Activated CD8-positive, alpha-beta memory T cell treated with anti-CD3 and anti-CD28 coated beads for 1 hour (primary cell): ENCODE measurements at places on chromosomes 2 and 18.

GRCh38 chr2:98880266-98881152, 55.5 kb downstream of the CRACDL start:
- no peak for DNase-seq

GRCh38 chr2:203603456-203604389, 68.6 kb upstream of the RAPH1 start:
- no peak for DNase-seq

GRCh38 chr2:236359426-236360045, 95.3 kb upstream of the ASB18 start:
- no peak for DNase-seq

- DNase-seq, result no peak
Observed at GRCh38 chr2:33371304-33372090, 105.0 kb upstream of the RASGRP3 start.

- DNase-seq, result no peak
Observed at GRCh38 chr2:127216593-127216992, 3.5 kb downstream of the CYP27C1 start.

GRCh38 chr2:11444737-11445136, 21.2 kb downstream of the E2F6 start:
- DNase-seq, result no peak

DNA sequence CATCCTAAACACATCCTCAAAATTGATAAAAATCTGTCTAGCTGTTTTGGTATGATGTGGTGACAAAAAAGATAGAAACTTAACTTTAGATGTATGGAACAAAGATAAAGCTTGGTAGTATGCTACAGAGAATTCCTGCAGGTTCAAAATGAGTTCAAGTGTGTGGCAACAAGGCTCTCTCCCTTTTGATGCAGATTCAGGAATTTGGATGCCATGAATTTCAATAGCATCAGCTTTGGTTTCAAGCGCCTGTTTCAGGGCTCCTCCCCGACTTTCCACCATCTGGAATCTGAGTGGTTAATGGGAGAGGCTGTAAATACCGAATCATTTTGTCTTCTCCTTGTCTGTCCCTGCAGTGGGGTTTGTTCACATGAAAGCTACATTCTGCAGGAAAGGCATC, 180.6 kb downstream of the MTX2 start:
- no peak for DNase-seq

DNA sequence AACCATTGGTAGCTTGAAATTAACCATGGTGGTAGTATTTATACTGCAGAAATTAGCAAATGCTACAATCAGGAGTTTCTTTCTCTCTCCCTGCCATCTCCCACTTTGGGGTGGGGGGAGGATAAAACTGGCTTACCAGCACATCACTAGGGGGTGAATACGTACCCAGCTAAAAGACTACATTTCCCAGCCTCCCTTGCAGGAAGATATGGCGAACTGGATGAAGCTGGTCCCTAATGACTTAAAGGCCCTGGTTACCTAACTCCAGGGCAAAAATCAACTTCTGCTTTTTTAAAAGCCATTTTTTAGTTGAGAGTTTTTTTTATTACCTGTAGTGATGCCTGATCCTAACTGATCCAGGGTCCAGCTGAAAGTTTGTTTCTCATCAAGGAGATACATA, 70.3 kb upstream of the RAB12 start:
- no peak for DNase-seq

DNA sequence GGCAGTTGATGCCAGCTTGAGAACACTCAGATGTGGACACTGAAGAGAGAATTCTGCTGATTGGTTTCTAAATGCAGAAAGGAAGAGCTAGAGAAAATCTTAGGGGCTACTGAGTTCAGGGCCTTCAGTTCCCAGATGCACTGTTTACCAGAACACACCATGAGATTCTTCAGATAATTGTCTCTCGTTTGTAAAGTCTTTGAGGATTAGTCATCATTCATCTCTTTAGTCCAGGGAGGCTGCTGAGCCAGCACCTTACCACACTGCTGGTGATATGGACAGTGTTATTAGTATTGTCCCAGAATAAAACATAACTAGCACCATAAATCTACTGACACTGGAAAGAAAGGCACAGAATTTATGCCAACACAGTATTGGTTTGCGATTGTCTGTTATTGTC, 690.8 kb upstream of the CELF4 start:
- DNase-seq, result no peak

DNA sequence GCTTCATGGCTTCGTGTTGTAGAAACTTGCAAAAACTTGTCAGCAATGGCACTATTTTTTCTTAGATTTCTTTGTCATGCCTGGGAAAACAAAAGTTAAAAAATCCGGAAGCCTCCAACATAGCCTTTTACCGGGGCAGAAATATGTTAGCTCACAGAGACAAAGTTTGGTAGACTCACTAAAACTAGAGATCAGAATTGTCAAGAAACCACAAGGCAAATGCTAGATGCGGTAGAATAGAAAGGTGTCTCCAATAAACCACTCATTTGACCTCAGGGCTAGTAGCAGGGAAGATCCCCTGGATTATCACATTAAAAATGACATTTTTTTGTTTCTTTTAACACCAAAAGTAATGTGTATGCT, 405 bp downstream of the CASP10 start:
- no peak for DNase-seq

- DNase-seq, result no peak
Observed at GRCh38 chr2:105688946-105689345, 55.8 kb upstream of the NCK2 start.

- DNase-seq, result no peak
Observed at GRCh38 chr18:23738575-23738974, 49.3 kb downstream of the LAMA3 start.

DNA sequence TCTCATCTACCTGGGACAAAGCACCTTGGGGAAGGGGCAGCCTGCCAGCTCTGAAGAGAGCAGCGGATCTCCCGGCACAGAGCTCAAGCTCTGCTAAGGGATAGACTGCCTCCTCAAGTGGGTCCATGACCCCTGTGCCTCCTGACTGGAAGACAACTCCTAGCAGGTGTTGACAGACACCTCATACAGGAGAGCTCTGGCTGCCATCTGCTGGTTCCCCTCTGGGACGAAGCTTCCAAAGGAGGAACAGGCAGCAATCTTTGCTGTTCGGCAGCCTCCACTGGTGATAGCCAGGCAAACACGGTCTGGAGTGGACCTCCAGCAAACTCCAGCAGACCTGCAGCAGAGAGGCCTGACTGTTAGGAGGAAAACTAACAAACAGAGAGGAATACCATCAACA, 549.9 kb upstream of the LRATD1 start:
- DNase-seq, result no peak

DNA sequence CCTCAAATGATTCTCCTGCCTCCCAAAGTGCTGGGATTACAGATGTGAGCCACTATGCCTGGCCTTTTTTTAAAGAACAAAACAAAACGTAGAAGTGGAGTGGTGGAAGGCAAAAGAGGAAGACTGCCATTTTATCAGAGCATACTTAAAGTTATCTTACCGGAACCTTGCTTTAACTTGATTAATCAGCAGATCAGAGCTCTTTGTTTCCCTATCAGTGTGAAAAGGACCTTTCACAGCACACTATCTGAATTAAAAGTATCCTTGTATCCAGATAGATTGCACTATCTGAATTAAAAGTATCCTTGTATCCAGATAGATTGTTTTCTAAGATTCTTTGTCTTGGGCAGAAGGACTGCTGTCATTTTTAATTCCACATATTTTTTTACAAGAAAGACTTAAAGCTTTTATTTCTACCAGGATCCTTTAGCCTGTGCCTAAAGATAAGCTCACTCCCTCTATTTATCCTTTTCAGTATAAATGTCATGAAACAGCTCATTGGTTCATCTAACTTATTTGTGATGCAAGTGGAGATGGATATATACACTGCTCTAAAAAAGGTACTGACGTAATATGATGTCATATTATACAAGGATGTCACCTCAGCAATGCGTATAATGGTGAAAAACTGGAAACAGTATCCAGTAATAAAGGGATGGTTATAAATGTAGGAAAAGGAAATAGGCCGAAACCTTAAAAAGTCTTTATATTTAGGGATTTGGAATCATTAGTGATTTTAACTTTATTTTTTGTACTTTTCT, 17.8 kb downstream of the GMCL1 start:
- no peak for DNase-seq
